ENCODE measurements at places on chromosomes 1 and 21. TPM values are rescaled to one million over a fixed set of nuclear protein-coding genes. Genes with fewer than 3 reads are reported as not detected.

- H3K4me1 ChIP-seq, result no peaks in the 10 kb centered on the region
- no peak overlapping the region for H3K27ac ChIP-seq
- H3K36me3 ChIP-seq, result no peaks in the 10 kb centered on the region
- H3K27me3 ChIP-seq, result peaks cover 4% of the 10 kb centered on the region
- H3K4me3 ChIP-seq, result no peak overlapping the region
Measured at GRCh38 chr1:50080904-50081586, 27.7 kb upstream of the ELAVL4 start.

- no peaks in the 10 kb centered on the region for H3K27me3 ChIP-seq
- no peak overlapping the region for H3K4me3 ChIP-seq
- no peaks in the 10 kb centered on the region for H3K4me1 ChIP-seq
- no peak for ATAC-seq
- H3K36me3 ChIP-seq, result no peaks in the 10 kb centered on the region
Measured at GRCh38 chr1:186960861-186961260, 132.1 kb downstream of the PLA2G4A start.

The ECM1 gene
- 2.0 TPM for total RNA-seq

DNA sequence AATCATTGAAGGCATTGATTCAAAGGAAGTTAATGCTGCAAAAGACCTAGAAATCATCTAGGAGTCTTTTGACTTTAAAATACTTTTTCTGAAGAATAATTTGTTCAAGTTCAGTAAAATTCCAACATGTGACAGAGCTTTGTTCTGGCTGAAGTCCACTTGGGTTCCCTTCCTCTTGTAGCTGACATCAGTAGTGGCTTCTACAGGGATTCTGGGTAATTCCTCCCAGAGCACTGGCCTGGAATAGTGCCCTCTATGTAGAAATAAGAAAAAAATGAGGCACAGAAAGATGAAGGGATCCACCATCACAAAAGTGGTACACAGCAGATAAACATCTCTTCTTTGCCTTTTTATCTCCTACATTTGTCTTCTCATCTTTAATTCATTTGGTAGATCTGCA is 548.1 kb downstream of the LTN1 start:
- no peak for ATAC-seq
- H3K4me1 ChIP-seq, result no peaks in the 10 kb centered on the region
- no peaks in the 10 kb centered on the region for H3K27me3 ChIP-seq
- no peak overlapping the region for H3K4me3 ChIP-seq
- no peaks in the 10 kb centered on the region for H3K36me3 ChIP-seq

GRCh38 chr1:221040691-221041285 is 161.5 kb downstream of the HLX start:
- peaks cover 5% of the 10 kb centered on the region for H3K27me3 ChIP-seq
- no peak overlapping the region for H3K4me3 ChIP-seq
- ATAC-seq, result no peak
- H3K27ac ChIP-seq, result no peak overlapping the region
- no peaks in the 10 kb centered on the region for H3K36me3 ChIP-seq

- H3K27me3 ChIP-seq, result peaks cover 17% of the 10 kb centered on the region
- no peaks in the 10 kb centered on the region for H3K36me3 ChIP-seq
- ATAC-seq, result no peak
- H3K4me3 ChIP-seq, result no peak overlapping the region
- no peak overlapping the region for H3K27ac ChIP-seq
Measured at GRCh38 chr21:14306126-14306907, 76.6 kb downstream of the HSPA13 start.

GRCh38 chr1:202193614-202194327 is at the start of gene LGR6:
LGR6 (plus strand) TSS chr1:202193799; CDS start chr1:202193990, 191 bp downstream.
- H3K4me3 ChIP-seq, result no peak within 1 kb of the TSS
- H3K4me1 ChIP-seq, result peaks cover 6% of the 10 kb centered on the region
- ATAC-seq, result no peak

GRCh38 chr21:45128613-45129188 is 54.3 kb downstream of the ADARB1 start:
- no peak overlapping the region for H3K27ac ChIP-seq
- no peaks in the 10 kb centered on the region for H3K36me3 ChIP-seq
- no peaks in the 10 kb centered on the region for H3K27me3 ChIP-seq

The LCE1C gene
- not detected for total RNA-seq

DNA sequence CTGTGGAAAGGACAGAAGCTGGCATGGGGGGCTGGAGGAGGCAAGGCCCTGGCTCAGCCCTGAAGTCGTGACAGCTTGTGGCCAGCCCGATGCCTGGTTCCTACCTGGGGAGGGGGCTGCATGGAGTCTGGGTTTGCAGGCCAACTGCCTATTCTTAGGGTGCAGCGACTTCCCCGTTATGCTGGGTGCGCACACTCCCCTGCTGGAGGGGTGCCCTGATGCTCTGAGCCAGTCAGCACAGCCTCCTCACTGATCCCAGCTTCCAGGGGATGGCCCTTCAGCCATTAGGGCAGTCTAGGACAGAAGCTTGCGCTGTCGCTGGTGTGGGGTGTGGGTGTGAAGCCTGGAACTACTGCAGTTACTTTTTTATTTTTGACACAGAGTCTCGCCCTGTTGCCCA is 30.0 kb upstream of the SLC19A1 start:
- H3K4me3 ChIP-seq, result no peak overlapping the region
- no peak overlapping the region for H3K27ac ChIP-seq
- H3K4me1 ChIP-seq, result no peaks in the 10 kb centered on the region
- no peaks in the 10 kb centered on the region for H3K36me3 ChIP-seq
- no peaks in the 10 kb centered on the region for H3K27me3 ChIP-seq

The SSU72 gene
- 75.6 TPM for total RNA-seq

The TEX50 gene
- not detected for total RNA-seq

GRCh38 chr1:208637181-208637580 is 393.0 kb upstream of the PLXNA2 start:
- no peaks in the 10 kb centered on the region for H3K4me1 ChIP-seq
- H3K27me3 ChIP-seq, result peaks cover 12% of the 10 kb centered on the region
- no peak overlapping the region for H3K4me3 ChIP-seq
- no peaks in the 10 kb centered on the region for H3K36me3 ChIP-seq
- ATAC-seq, result no peak

GRCh38 chr1:117810553-117810952 is 118.9 kb downstream of the GDAP2 start:
- no peaks in the 10 kb centered on the region for H3K4me1 ChIP-seq
- H3K4me3 ChIP-seq, result no peak overlapping the region
- no peak for ATAC-seq
- H3K36me3 ChIP-seq, result no peaks in the 10 kb centered on the region
- H3K27me3 ChIP-seq, result peaks cover 2% of the 10 kb centered on the region

The KAZN gene
- total RNA-seq, result 0.22 TPM

The BSND gene
- total RNA-seq, result 0.06 TPM

The FDPS gene
- 371 TPM for total RNA-seq

DNA sequence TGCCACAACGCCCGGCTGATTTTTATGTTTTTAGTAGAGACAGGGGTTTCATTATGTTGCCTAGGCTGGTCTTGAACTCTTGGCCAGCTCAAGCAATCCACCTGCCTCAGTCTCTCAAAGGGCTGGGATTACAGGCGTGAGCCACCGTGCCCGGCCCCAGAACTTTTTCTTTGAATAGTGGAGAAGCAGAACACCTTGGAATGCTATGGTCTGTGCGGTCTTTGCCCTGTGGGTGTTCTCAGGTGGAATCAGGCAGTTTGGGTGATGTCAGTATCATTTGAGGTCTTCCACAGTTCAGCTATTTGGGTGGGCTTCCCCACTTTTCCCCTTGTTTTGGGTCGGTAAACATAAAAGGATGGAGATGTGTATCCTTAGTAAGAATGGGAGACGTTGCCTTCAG is 17.6 kb downstream of the CAMTA1 start:
- H3K27ac ChIP-seq, result peak overlapping the region; percentile 50
- no peaks in the 10 kb centered on the region for H3K27me3 ChIP-seq
- H3K4me3 ChIP-seq, result no peak overlapping the region
- H3K36me3 ChIP-seq, result no peaks in the 10 kb centered on the region

- peak overlapping the region; percentile 3 for H3K27ac ChIP-seq
- ATAC-seq, result no peak
- H3K4me1 ChIP-seq, result peaks cover 4% of the 10 kb centered on the region
Measured at GRCh38 chr21:32331444-32332305, 33.0 kb downstream of the MRAP start.

DNA sequence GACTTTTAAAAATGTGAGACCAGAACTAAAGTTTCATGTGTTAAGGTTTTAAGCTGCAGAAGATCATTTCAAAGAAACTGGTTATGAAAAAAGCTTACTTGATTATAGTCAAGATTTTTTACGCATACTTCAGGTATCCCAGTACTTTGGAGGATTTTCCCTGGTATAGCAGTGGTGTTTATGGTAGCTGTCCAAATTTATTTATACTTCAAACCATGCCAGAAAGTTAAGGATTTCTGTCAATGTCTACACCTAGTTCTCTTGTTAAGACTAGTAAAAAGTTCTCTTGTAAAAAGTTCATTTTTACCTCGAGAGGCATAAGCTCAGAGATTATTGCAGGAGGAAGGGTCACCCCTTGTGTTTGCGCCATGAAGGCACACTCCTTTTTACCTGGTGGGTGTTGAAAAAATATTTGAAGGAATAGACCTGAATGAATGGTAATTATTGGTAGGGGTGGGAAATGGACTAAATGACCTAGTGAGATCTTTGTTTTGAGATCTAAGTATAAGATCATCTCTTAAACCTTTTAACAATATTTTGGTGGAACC is 2.8 kb downstream of the DYRK1A start:
- H3K27me3 ChIP-seq, result no peaks in the 10 kb centered on the region
- ATAC-seq, result no peak
- peak overlapping the region; percentile 96 for H3K27ac ChIP-seq
- peaks cover 21% of the 10 kb centered on the region for H3K36me3 ChIP-seq
- H3K4me3 ChIP-seq, result peak overlapping the region; percentile 89

GRCh38 chr1:232143315-232143886 is 486.5 kb downstream of the SIPA1L2 start:
- H3K4me1 ChIP-seq, result no peaks in the 10 kb centered on the region
- H3K27ac ChIP-seq, result no peak overlapping the region
- no peak for ATAC-seq
- H3K4me3 ChIP-seq, result no peak overlapping the region
- peaks cover 7% of the 10 kb centered on the region for H3K27me3 ChIP-seq

- H3K27me3 ChIP-seq, result no peaks in the 10 kb centered on the region
- peaks cover 72% of the 10 kb centered on the region for H3K36me3 ChIP-seq
- H3K27ac ChIP-seq, result no peak overlapping the region
Measured at GRCh38 chr1:155555915-155556314, 6.7 kb downstream of the ASH1L start.

GRCh38 chr1:115337633-115338456 is at the start of gene NGF:
NGF (minus strand) TSS chr1:115338249; CDS start chr1:115286795, 51,454 bp downstream.
- no peak for ATAC-seq
- peaks cover 5% of the 10 kb centered on the region for H3K4me1 ChIP-seq
- H3K4me3 ChIP-seq, result no peak within 1 kb of the TSS

The DISC1 gene
- total RNA-seq, result 8.2 TPM

- no peaks in the 10 kb centered on the region for H3K27me3 ChIP-seq
- H3K27ac ChIP-seq, result no peak overlapping the region
- no peak overlapping the region for H3K4me3 ChIP-seq
- H3K36me3 ChIP-seq, result peaks cover 8% of the 10 kb centered on the region
Measured at GRCh38 chr1:50700214-50700613, 259.9 kb downstream of the FAF1 start.

The LIN28A gene
- not detected for total RNA-seq

The NPL gene
- 0.90 TPM for total RNA-seq

The FMO3 gene
- total RNA-seq, result not detected

- no peak overlapping the region for H3K27ac ChIP-seq
- H3K4me1 ChIP-seq, result no peaks in the 10 kb centered on the region
- no peaks in the 10 kb centered on the region for H3K36me3 ChIP-seq
- H3K4me3 ChIP-seq, result no peak overlapping the region
- no peak for ATAC-seq
Measured at GRCh38 chr1:203177036-203177405, 1.4 kb upstream of the MYBPH start.

DNA sequence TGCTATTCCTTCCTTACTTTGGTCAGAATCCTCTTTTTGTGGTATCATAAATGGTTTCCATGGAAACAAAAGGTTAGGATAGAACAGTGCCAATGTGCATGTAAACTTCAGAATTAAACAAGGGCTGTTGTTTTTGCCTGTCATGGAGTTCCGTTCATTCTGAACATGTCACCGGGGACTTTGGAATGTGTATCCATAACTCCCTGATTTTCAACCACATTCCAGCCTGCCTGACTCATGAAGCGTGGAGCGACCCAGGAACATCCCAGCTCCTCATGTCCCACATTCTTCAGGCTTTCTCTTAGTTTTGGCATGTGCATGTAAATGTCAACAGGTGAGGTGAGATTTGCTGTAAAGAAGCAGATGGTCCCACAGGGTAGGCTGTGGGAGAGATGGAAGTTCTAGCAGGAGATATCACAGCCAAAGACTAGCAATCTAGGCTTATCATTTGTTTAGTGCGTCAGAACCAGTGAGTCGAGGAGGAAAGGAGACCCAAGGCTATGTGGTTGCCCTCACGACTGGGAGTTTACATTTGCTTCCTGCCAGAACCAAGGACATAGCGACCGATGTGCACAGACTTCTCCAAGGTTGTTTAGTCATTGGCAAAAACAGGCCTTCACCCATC is 23.0 kb upstream of the DNAJC11 start:
- peaks cover 3% of the 10 kb centered on the region for H3K27me3 ChIP-seq
- H3K4me1 ChIP-seq, result no peaks in the 10 kb centered on the region
- H3K27ac ChIP-seq, result no peak overlapping the region
- no peak for ATAC-seq
- no peaks in the 10 kb centered on the region for H3K36me3 ChIP-seq

GRCh38 chr1:206591696-206592095 is 20.6 kb downstream of the EIF2D start:
- peak overlapping the region; percentile 84 for H3K4me3 ChIP-seq
- H3K27me3 ChIP-seq, result no peaks in the 10 kb centered on the region
- H3K36me3 ChIP-seq, result peaks cover 100% of the 10 kb centered on the region
- H3K4me1 ChIP-seq, result peaks cover 55% of the 10 kb centered on the region

The ZNF496 gene
- total RNA-seq, result 4.3 TPM

DNA sequence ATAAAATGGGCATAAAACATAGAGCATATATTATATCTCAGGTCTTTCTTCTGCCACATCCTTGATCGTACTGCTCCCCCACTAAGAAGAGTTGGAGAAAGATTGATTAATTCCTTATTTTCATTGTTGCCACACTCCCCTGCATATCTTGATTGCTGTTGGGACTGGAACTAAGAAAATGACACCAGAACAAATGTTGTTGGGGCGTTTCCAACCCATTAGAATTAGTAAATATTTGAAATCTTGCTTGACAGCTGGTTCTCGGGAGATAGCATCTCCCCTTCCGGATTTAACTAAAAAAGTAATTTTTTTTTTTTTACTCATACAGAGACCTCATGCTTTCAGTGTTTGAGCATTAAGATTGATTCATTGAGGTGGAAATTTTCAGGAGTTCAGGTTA is 493.0 kb upstream of the PLXNA2 start:
- no peaks in the 10 kb centered on the region for H3K4me1 ChIP-seq
- no peak overlapping the region for H3K4me3 ChIP-seq
- ATAC-seq, result no peak
- no peak overlapping the region for H3K27ac ChIP-seq
- no peaks in the 10 kb centered on the region for H3K36me3 ChIP-seq
- H3K27me3 ChIP-seq, result peaks cover 15% of the 10 kb centered on the region

DNA sequence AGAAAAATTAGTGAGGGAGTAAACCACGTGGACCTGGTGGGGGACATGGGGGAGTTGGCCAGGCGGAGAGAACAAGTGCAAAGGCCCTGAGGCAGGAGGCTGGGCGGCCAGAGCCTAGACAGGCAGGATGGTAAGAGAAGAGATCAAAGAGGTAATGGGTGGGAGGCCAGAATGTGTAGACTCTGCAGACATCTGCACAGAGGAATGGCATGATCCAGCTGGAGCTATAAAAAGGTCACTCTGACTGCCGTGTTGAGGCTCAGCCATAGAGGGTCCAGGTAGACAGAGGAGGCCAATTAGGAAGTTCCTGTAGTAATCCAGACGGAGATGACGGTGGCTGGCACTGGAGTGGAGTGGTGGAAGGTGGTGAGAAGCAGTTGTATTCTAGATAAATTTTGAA is 3.6 kb downstream of the H6PD start:
- H3K27me3 ChIP-seq, result no peaks in the 10 kb centered on the region
- H3K36me3 ChIP-seq, result peaks cover 5% of the 10 kb centered on the region
- ATAC-seq, result no peak
- no peak overlapping the region for H3K27ac ChIP-seq
- H3K4me3 ChIP-seq, result peak overlapping the region; percentile 71
- H3K4me1 ChIP-seq, result peaks cover 22% of the 10 kb centered on the region

Measured in activated T-helper 17 cell treated with anti-CD3 and anti-CD28 coated beads, Interleukin-2, amount 50 U/mL, for 72 hours (primary cell).